NCI-H1694 (cell line): ENCODE measurements at places on chromosomes 2 and 18.

DNA sequence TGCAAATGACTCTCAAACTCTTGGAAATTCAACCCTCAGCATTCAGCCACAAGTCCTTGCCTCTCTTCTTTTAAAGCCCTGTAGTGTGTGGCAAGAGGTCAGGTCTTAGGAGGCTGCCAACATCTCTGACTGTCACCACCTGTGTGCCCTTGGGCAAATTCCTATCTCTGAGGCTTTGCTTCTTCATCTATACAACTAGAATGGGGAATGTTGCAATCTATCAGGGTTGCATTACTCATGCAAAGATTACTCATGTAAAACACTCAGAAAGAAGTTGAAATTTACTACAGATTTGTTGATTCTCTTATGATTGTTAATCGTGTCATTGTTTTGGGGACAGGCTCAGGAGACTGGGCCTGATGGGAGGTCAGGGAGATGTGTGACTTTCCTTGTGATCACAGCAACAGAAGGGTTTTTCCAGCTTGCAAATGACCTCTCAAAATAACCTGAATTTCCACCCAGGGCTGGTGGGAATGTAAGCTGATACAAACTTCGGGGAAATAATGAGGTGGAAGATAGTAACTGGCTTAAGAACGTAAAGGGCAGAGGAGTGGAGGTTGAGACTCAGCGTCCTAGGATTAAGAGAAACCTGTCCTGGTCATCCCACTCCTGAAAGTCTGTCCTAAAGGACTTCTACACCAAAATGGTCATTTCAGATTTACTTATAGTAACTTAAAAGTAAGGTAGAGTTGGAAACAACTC, 32.1 kb upstream of the SIGLEC15 start:
- DNase-seq, result no peak

DNA sequence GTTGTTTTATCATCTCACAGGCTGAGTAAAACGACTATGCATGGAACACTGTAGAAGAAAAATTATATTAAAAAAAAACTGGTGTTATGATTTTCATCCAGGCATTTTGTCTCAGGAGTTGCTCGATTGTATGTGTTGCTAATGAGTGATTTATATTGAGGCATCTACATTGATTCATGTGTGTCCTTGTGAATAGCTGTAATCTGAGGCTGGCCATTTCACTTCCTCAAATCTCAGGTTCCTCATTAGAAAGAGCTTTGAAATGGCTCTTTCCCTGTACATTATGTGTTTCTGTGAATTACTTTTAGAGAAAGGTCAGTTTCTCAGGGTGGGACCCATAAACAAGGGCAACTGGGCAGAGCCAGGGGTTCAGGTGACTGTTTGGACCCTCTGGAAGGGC, 2.3 kb downstream of the IL18R1 start:
- DNase-seq, result no peak

- DNase-seq, result no peak
Observed at GRCh38 chr2:116716444-116716843, 1098.0 kb upstream of the DDX18 start.

DNA sequence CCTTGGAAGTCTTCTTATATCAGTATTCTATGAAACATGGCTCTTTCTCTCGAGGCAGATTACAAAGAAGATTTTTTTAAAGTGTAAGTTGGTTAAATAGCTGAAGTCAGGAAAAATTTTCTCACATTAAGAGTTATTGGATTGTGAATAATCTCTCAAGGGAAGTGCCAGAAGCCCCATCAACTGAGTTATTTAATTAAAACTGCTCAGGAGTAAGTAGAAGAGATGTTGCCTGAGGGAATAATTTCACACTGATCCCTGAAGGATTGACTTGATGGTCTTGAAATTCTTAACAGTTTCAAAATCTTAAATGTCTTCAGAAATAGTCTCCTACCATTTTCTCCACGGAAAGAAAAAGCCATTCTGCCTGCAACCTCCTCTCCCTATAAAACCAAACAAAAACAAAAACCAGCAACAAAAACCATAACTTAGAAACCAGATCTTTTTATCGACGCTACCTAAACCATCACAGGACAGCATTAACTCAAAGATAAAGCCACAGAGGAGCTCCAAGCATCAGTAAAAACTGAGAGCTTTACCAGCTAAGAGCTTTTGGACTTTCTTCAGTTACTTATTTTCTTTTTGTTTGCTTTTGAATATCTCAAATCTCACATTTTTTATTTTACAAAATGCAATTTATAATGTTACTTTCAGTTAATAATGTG, 12.9 kb downstream of the CD226 start:
- no peak for DNase-seq

GRCh38 chr2:127293386-127293747, 577 bp downstream of the ERCC3 start:
- DNase-seq, result no peak

DNA sequence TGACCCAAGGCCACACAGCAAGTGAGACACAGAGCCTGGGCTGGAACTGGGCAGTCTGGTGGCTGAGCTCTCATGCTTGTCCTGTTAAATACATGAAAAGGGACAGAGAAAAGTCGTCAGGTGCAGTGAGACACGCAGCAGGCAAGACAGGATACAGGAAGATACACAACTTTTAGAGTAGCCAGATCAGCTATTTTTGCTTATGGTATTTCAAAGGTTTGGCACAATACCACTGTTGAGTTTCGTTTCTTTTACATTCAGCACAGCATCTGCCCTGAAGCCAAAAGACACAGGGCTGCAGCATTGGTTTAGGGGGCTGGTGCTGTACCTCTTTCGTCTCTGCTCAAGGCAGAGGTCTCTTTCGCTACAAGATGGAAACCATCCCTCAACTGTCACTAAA, 14.0 kb downstream of the FHL2 start:
- DNase-seq, result no peak

- DNase-seq, result no peak
Observed at GRCh38 chr2:210660-211059, 53.2 kb downstream of the SH3YL1 start.

DNA sequence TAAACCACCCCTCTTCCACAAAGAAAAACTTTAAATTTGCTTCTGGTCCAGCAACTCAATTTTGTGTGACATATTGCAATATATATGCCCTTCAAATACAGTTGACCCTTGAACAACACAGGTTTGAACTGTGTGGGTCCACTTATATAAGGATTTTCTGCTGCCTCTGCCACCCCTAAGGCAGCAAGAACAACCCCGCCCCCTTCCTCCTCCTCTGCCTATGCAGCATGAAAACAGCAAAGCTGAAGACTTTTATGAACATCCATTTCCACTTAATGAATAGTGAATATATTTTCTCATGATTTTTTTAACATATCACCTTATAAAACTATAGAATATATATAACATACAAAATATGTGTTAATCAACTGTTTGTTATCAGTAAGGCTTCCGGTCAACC, 58.3 kb downstream of the EML4 start:
- no peak for DNase-seq

GRCh38 chr2:168490015-168490874, 34.2 kb downstream of the CERS6 start:
- no peak for DNase-seq
